ENCODE measurements at places on chromosomes 1 and 21. TPM values are rescaled to one million over a fixed set of nuclear protein-coding genes. Genes with fewer than 3 reads are reported as not detected.
A peak's percentile ranks its signal among the peaks of the same experiment; 100 is the strongest.

DNA sequence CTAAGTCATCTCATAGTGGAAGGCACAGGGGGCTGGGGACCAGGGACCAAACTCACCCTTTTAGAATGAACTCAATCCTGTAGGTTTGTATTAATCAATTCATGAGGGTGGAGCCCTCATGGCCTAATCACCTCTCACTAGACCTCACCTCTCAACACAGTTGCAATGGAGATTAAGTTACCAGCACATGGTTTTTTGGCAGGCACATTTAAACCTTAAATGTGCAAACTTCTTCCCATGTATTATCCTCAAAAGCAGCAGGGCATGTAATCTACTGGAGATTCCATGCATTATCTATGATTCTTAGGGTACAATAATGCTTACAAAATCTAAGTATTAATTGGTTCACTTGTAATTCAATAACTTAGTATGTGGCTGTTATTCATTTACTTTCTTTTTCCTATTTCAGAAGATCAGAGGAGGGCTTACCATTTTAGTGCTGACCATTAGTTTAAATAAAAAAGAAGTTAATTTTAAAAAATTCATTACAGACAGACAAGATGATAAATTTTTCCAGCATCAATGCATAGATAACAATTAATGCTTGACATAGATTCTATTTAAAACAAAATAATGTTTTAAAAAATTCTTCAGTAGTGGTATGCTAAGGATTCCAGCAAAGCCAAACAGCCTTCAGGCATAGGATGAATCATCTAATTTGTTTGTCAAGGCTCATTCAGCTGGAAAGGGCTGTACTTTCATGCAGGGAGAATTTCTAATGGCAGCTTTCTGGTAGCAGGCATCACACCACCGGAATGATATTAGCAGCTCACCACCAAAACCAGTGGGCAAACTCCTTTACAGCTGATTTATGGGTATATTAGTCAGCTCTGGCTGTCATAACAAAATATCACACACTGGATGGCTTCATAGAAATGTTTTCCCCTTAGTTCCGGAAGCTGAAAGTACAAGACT, 124.6 kb upstream of the ZNF648 start:
- H3K27ac ChIP-seq = no peak overlapping the region
- H3K27me3 ChIP-seq = no peaks in the 10 kb centered on the region
- no peak for DNase-seq

Gene PIK3R3
- total RNA-seq = 4.3 TPM

Gene ZNF695
- 0.38 TPM for total RNA-seq

- no peak overlapping the region for H3K4me3 ChIP-seq
- DNase-seq = no peak
- no peaks in the 10 kb centered on the region for H3K36me3 ChIP-seq
- H3K27ac ChIP-seq = no peak overlapping the region
- peaks cover 18% of the 10 kb centered on the region for H3K4me1 ChIP-seq
These were observed 57.4 kb downstream of the DNTTIP2 start for GRCh38 chr1:93821423-93822144.

Gene ADAM30
- total RNA-seq = not detected

GRCh38 chr1:217021956-217022355, 298.7 kb upstream of the ESRRG start:
- no peak for DNase-seq
- H3K27me3 ChIP-seq = no peaks in the 10 kb centered on the region
- no peaks in the 10 kb centered on the region for H3K4me1 ChIP-seq
- no peaks in the 10 kb centered on the region for H3K36me3 ChIP-seq
- H3K4me3 ChIP-seq = no peak overlapping the region

GRCh38 chr1:231919239-231919885, 292.8 kb downstream of the DISC1 start:
- H3K27ac ChIP-seq = peak overlapping the region; percentile 34
- H3K27me3 ChIP-seq = no peaks in the 10 kb centered on the region
- DNase-seq = no peak
- H3K36me3 ChIP-seq = no peaks in the 10 kb centered on the region
- peak overlapping the region; percentile 49 for H3K4me3 ChIP-seq

DNA sequence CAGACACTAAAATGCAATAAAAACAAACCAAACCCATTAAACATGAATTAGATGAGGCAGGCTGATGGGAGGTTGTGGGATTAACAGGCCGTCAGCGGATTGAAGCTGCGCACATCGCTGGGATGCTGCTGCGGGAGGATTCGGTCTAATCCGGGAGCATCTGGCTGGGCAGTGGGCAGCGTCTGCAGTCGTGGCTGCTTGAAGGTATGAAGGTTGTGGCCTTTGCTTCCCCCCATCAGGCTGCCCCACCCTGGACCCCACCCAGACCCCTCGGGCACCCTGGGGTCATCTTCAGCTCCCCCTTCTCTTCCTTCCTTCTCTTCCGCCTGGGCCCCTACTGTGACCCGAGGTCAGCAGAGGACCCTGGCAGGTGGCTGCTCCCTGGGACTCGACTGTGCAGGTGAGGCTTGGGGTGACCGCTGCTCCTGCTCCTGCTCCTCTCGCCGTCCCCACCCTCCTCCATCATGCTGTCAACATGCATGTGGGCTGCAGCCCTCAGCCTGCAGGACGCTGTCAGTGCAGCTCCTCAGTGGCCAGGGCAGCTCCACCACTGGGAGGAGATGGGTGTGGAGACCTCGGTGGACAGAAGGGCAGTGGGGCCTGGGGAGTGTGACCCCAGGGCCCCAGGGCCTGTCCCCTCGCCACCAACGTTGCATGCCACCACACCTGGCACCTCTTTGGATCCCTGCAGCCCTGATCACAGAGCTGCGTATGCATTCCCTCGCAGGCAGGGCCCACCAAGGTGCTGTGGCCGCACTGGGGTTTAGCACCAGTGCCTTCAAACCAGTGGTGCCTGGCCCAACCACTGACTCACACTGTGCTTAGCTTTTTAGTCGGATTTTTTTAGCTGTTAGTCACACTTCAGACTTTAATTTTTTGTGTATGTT, 112.2 kb upstream of the COL6A1 start:
- H3K27ac ChIP-seq = no peak overlapping the region
- H3K4me3 ChIP-seq = no peak overlapping the region
- no peaks in the 10 kb centered on the region for H3K4me1 ChIP-seq
- no peaks in the 10 kb centered on the region for H3K27me3 ChIP-seq
- no peak for DNase-seq
- H3K36me3 ChIP-seq = no peaks in the 10 kb centered on the region

- DNase-seq = no peak
- H3K27me3 ChIP-seq = no peaks in the 10 kb centered on the region
- no peaks in the 10 kb centered on the region for H3K36me3 ChIP-seq
- no peak overlapping the region for H3K4me3 ChIP-seq
- H3K27ac ChIP-seq = no peak overlapping the region
These were observed 5.0 kb upstream of the KMO start for GRCh38 chr1:241527146-241527545.

GRCh38 chr1:27405074-27405473, 12.7 kb downstream of the GPR3 start:
- H3K4me3 ChIP-seq = no peak overlapping the region
- peaks cover 17% of the 10 kb centered on the region for H3K4me1 ChIP-seq

All from CD8-positive, alpha-beta memory T cell (primary cell).